ENCODE measurements at places on chromosomes 13 and 19.

GRCh38 chr13:97781891-97782305, 171.6 kb upstream of the IPO5 start:
- DNase-seq: no peak

GRCh38 chr13:27044837-27045570, 126.6 kb downstream of the USP12 start:
- DNase-seq: no peak

- no peak for DNase-seq
Measured at GRCh38 chr13:79602936-79603335, 122.0 kb downstream of the NDFIP2 start.

DNA sequence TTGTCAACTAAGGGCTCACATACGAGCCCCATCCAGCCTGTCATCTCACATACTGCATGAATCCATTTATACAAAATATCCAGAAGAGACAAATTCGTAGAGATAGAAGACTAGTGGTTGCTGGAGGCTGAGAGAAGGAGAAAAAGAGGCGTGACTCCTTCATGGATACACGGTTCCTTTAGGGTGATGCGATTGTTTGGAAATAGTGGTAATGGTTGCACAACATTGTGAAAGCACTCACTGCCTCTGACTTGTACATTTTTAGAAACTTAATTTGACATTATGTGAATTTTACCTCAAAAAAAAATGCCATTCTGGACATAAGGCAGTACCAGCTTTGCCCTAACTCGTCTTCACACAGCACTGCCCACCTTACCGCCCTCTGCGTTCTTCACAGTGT, 27.3 kb downstream of the IGFL1 start:
- no peak for DNase-seq

GRCh38 chr13:74299721-74300120, 165.5 kb upstream of the KLF12 start:
- DNase-seq: no peak

DNA sequence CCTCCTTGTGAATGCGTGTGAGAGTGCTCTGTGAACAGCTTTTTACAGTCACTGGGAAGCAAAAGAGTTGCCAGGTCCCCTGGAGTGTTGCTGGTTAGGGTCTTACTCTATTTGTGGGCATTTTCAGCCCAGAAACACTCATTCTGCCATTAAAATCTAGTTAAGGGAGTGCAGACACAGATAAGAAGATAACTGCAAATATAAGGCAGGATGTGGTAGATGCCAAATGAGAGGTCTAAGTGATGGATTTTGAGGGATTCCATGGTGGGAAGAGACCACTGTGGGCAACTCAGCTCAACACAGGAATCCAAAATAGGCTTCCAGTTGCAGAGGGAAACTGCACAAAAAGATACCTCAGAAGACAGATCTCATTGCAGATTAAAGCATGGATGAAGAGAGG, 54.5 kb upstream of the KL start:
- DNase-seq: no peak
